Stimulated activated CD4-positive, alpha-beta T cell treated with anti-CD3 and anti-CD28 coated beads, Interleukin-12 subunit alpha, Interleukin-12 subunit beta, amount 100 ng/mL, for 48 hours (primary cell): ENCODE measurements at places on chromosomes 16 and 17.

DNA sequence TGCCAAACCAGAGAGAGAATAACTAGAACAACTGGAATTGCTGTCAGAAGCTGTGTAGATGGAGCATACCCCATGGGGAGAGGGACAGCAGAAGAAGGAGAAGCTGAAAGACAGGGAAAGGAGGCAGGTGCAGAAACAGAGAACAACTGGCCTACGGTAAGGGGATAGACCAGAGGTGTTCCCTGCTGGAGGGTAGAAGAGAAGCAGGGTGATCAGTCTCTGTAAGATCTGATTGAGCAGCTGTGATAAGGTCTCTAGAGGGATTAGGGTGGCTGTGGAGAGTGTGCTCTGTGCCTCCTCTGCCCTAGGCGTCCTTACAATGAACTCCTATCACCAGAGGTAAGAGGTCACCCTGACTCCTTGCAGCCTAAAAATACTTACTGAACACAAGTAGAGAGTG lies 30.4 kb upstream of the HS3ST3B1 start:
- DNase-seq, result no peak

DNA sequence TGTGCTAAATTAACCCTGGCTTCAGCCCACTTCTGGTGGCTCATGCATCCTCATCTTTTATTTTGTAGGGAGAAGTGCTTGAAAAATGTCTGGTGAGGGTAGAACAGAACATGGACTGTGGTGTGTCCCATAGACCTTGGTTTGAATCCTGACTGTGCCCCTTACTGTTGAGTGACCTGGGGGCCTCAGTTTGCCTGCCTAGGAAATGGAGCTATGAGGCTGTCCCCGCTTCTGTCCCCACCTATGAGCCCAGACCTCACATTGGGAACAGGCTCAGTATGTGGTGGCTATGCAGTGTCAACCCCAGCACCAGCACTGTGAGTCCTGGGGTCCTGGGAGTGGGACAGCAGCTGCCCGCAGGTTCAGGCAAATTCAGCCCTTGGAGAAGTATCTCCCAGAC lies 186.3 kb upstream of the GSE1 start:
- no peak for DNase-seq

DNA sequence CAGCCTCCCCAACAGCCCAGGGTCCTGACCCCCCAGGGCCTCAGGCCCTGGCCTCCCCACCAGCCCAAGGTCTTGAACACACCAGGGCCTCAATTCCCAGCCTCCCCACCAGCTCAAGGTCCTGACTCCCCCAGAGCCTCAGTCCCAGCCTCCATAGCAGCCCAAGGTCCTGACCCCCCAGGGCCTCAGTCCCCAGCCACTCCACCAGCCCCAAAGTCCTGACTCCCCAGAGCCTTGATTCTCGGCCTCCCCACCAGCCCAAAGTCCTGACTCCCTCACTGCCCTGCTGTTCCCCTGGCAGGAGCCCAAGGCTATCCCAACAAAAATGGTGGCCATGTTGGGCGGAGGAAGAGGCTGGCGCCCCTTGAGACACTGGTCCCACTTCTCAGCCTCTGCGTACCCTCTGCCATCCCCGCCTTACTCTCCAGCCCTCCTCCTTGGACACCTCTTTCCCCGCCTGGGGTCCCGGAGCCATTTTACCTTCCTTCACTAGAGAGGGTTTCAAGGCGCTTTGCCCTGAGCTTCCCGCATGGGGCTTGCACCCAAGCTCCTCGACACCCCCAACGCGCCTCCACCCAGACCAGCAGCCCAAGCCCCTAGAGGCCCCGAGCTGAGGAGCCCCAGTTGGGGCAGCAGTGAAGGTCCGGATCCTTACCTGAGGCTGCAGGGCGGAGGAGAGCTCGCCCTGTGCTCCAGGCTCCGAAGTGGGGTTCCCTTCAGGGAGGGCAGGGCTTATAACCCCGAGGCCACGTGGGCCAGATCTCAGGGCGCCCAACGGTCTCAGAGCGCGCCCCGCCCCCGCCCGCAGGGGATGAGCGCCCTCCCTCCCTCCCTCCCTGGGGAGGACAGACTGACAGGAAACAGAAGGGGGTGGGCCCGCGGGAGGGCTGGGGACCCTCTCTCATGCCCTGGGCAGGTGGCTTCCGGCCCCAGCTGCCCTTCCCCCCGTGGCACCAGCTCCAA lies 3.5 kb upstream of the TSPOAP1 start:
- peak; percentile 94 for DNase-seq

DNA sequence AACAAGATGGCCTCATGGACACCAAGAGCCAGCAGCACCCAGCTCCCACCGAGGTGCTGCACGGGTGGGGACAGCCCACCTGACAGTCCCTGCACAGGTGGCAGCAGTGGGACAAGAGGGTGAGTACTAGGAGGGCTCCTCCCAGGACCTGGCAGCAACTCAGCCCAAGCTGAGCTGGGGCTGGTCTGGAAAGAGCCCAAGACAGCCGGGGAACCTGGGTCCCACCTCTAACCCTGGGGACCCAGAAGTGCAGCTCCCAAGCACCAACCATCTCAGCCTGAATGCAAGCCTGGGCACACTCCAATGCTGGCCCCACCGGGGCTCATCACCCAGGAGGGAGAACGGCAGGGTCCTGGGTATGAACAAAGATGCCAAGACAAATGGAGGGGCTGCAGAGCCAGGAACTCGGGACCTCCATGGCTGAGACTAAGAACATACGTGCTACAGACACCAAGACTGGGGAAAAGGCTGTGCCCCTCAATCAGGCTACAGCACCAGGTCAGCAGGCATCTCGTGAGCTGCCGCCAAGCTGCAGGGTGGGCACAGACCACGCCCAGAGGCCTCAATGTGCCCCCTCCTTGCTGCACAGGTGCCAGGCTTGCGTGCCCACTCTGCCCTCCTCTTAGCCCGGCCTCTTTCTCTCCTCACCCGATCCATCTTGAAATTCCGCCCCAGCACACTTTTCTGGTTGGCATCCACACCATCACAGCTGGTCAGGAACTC lies 37.5 kb upstream of the GSG1L start:
- no peak for DNase-seq

- peak; percentile 54 for DNase-seq
Observed at GRCh38 chr17:65656390-65657250, 95.2 kb upstream of the AXIN2 start.

GRCh38 chr17:37373530-37374159 lies 2.1 kb upstream of the C17orf78 start:
- DNase-seq, result peak; percentile 65

- DNase-seq, result no peak
Observed at GRCh38 chr16:30710971-30711370, 12.0 kb downstream of the SRCAP start.

DNA sequence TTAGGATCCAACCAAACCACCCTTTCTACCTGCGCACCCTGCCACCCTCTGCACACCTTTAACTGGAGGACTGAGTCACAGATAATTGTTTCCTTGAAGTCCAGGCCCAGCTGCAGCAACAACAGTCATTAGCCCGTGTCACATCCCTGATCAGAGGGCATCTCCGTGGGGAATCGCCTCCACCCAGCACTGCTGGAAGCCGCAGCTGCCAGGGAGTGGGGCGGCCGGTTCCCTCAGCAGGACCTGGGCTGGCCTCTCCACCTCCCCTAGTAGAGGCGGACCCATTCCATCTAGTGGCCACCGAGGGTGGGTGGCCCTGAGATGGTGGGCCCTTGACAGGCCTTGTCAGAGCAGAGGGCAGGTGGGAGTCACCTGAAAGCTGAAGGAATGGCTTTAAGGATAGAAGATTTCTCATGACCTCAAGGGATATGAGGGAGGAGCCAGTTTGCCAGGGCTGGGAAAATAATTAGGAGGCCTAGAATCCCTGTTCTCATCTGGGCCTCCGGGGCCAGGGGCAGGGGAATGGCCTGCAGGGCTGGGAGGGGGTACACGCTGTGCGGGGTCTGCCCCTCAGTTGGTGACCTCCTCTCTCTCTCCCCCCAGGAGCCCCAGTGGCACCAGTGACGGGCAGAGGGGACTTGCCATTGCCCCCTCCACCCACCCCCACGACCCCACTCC lies 6.2 kb downstream of the PRSS53 start:
- DNase-seq, result no peak

DNA sequence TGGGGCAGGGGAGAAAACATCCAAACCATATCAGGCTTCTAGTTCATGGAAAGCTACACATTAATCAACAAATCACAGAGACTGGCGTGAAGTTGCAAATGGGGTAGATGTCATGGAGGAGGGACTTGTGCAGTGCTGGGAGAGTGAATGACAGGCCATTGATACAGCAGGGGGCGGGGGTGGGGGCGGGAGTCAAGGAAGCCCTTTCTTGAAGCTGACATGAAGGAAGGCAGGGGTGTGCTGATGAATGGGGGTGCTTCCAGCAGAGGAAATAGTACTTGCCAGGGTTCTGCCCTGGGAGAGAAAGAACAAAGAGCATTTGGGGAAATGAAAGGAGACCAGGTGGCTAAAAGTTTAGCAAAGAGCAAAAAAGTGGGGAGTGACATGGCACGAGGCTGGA lies 269.9 kb downstream of the SHISA9 start:
- DNase-seq, result no peak

- DNase-seq, result no peak
Observed at GRCh38 chr17:73510981-73511718, 133.1 kb downstream of the SDK2 start.

GRCh38 chr17:73069164-73069770 lies 23.2 kb downstream of the SLC39A11 start:
- DNase-seq, result no peak

GRCh38 chr16:15521758-15522509 lies 87.5 kb downstream of the BMERB1 start:
- no peak for DNase-seq

DNA sequence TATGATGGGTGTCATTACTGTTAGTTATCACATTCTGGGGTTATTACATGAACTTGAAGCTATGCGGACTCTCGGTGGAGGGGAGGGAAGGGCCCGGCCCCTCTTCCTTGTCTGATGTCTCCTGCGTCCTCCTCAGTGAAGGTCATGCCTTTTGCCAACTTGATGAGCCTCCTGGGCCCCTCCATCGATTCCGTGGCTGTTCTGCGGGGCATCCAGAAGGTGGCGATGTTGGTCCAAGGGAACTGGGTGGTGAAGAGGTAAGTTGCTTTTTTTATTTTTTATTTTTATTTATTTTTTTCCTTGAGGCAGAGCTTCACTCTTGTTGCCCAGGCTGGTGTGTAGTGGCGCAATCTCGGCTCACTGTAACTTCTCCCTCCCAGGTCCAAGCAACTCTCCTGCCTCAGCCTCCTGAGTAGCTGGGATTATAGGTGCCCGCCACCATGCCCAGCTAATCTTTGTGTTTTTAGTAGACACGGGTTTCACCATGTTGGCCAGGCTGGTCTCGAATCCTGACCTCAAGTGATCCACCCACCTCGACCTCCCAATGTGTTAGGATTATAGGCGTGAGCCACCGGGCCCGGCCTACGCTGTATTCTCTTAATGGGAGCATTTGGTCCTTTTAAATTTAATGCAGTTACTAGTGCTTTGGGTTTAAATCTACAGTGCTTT lies 21.6 kb downstream of the POLR3E start:
- DNase-seq, result peak; percentile 68

DNA sequence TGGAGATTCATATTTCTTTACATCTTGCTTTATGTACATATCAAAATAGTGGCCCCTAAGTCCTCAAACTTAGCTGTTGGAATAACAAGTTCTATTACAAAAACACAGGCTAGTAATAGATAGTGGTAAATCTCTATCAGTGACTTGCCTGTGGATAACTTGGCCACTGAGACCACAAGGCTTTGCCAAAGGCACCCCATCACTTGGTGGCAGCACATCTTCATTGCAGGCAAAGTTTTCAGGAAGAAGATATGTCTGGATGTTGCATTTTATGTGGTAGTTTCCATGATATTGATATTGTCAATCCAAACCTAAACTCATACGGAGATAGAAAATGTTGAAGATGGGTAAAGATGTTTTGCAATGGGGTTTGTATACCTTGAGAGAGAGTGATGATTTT lies 58.5 kb downstream of the KNOP1 start:
- DNase-seq, result no peak

- DNase-seq, result no peak
Observed at GRCh38 chr17:10177913-10178505, 20.4 kb downstream of the GAS7 start.
